Effector CD4-positive, alpha-beta T cell (primary cell): ENCODE measurements at places on chromosomes 3 and 15.

DNA sequence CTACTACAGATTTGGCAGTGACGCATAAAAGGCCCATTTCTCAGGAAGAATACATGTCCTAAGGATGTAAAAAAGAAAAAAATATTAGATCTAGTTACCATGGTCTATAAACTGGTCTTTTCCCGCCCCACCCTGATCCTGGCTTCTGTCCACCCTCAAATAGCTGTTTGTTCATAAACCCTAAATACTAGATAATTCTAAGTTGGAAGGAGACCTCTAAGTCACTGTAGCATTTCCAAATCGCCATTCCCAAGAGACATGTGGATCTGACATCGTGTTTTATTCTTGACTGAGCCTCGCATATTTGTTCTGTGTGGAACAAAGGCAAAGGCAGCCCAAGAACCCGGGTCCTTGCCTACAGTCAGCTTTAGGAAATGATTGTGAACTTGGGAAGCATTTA, 49.0 kb downstream of the LMCD1 start:
- DNase-seq: no peak

DNA sequence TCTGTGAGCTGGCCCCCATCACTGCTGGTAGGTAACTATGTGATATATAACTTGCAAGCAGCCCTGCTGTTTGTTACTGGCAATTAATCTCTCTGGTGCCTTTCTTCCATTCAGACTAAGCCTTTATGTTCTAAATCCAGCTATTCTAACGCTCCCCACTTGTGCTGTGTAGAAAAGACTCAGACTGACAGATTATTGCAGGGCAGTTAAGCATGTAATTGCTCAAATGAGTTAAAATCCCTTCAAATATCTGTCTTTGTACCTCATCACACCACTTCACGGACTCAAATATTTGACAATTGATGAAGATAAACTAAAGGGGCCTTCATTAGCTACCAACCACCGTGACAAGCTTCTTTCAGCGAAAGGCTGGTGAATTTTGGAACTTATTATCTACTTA, 416.2 kb downstream of the NR2F2 start:
- no peak for DNase-seq

DNA sequence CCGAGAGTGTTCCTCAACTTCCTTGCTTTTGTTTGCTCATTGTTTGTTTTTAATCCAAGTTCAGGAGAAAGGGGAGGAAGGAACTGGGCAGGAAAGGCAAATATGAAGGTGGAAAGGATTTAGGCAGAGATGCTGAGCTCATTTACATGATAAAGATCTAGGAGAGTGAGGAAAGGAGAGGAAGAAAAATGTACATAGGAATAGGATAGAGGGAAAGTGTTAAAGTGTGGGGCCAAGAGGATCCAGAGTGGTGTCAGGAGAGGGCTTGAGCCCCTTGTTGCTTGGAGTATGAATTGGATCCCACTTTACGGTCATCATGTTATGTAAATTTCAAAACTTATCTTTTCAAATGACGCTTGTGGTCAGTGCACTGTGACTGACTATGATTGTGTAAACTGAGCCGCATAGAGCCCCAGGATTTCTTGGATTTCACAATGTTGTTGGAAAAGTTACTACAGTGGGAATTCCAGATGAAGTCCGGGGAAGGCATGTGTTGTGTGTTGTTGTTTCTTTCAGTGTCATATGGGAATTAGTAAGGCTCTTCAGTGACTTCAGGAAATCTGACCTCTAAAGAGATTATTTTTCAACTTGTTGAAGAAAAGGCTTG, 15.0 kb upstream of the PLD1 start:
- no peak for DNase-seq

DNA sequence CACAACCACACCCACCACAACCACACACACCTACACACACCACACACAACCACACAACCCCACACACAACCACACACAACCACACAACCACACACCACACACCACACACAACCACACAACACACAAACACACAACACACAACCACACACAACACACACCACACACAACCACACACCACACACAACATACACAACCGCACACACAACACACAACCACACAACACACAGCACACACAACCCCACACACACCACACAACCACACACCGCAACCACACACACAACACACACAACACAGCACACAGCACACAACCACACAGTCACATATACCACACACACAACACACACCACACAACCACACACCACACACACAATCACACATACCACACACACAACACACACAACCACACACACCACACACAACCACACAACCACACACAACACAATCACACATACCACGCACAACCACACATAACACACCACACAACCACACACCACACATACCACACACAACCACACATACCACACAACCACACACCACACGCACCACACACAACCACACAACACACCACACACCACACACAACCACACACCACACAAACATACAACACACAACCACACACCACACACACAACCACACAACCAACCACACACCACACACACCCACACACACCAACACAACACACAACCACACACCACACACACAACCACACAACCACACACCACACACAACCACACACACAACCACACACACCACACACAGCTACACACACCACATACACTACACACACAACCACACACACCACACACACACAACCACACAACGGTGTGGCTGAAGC, 23.7 kb downstream of the CPN2 start:
- DNase-seq: no peak

GRCh38 chr3:66423791-66424190, 77.0 kb downstream of the LRIG1 start:
- DNase-seq: no peak

DNA sequence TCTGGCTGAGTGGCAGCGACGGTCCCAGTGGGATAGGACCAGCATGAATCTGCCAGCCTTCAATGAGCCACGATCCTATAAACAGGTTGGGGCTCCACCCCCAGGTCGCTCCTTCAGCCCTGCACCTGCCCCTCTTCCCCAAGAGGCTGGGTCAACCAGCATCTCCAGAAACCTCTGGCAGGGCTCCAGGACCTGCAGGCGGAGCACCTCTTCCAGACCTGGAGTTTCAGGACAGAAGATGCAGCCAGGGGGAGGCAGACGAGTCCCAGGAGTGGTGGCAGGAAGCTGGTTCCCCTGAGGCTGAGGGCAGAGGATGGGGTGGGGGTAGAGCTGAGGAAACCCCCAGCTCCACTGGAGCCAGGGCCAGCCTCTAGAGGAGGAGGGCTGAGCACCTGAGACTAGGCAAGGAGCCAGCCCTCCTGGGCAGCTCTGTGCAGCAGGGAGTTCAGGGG, at the start of gene PLA2G4D:
Gene PLA2G4D, minus strand, starts transcription at position 51 of the 452 bp plus-strand sequence. CDS start 103 bp downstream, outside the sequence.
- no peak for DNase-seq

DNA sequence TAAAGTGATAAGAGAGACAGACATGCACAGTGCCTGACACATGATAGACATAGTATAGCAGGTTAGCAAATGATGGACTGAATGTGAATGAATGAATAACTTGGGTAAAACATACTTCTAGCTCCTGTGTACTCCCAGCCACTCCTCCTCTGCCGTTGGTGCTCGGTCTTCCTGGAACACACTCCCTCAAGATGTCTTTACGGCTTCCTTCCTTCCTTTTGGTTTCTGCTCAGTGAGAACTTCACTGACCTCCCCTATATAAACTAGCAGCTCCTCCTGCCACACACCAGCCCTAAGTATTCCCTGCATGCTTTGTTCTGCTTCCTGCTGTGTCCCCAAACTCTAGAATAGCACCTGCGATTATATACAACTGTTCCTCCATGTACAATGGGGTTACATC, 50.2 kb downstream of the RAD54L2 start:
- no peak for DNase-seq

GRCh38 chr15:61459785-61460707, 230.9 kb upstream of the RORA start:
- DNase-seq: no peak

DNA sequence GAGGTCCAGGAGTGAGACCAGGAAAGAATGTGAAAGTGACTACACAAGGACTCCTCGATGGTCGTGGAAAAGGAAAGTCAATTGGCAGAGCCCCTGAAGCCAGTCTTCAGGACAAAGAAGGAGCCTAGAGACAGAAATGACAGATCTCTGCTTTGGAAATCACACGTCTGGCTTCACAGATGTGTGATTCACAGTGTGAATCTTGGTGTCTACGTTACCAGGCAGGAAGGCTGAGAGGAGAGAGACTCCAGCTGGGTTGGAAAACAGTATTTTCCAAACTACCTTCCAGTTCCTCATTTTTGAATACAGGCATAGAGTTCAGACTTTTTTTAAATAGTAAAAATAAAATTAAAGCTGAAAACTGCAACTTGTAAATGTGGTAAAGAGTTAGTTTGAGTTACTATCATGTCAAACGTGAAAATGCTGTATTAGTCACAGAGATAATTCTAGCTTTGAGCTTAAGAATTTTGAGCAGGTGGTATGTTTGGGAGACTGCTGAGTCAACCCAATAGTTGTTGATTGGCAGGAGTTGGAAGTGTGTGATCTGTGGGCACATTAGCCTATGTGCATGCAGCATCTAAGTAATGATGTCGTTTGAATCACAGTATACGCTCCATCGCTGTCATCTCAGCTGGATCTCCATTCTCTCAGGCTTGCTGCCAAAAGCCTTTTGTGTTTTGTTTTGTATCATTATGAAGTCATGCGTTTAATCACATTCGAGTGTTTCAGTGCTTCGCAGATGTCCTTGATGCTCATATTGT, 6.0 kb downstream of the CCR2 start:
- DNase-seq: no peak

DNA sequence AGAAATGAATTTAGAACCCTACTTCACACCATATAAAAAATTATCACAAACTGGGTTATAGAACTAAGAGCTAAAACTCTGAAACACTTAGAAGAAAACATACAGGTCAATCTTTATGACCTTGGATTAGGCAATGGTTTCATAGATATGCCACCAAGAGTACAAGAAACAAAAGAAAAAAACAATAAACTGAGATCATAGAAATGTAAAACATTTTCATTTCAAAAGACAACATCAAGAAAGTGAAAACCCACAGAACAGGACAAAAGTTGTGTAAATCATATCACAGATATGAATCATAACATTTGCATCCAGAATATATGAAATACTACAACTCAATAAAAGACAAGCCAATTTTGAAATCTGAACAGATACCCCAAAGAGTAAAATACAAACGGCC, 72.4 kb downstream of the TBL1XR1 start:
- no peak for DNase-seq

DNA sequence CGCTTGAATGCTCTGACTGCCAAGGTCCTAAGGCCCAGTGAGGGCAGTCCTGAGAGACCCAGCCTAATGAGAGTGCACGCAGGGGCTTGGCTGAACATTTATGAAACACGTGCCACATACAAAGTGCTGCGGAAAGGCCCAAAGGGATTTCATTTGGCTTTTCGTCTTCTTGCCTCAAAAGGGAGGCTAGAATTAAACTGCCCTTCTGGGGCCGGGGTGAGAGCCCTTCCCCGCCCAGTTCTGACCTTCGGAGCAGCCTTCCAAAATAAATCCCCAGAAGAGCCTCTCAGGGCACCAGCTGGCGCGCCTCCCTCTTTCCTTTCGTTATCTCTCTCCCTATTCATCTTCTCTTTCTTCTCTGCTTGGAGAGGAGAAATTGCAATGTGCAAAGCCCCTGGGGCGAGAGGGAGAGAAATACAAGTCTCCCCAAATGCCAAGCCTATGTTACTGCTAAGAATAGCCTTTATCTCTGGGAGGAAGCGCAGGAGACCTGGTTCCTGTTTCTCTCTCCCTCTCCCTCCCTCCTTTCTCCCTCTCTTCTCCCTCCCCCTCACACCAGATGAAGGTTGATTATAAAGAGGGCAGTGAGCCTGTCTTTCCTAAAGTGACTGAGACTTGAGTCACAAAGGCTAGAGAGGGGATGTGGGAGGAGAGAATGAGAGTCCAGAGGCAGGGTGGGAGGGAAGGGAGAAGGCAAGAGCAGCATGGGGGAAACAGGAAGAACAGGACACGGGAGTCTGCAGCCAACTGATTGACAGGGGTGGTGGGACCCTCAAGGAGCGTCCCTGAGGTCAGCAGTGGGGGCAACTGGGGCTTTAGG, 36.7 kb upstream of the NDUFB4 start:
- DNase-seq: no peak

- no peak for DNase-seq
Observed at GRCh38 chr3:43755516-43756200, 64.9 kb downstream of the ABHD5 start.

DNA sequence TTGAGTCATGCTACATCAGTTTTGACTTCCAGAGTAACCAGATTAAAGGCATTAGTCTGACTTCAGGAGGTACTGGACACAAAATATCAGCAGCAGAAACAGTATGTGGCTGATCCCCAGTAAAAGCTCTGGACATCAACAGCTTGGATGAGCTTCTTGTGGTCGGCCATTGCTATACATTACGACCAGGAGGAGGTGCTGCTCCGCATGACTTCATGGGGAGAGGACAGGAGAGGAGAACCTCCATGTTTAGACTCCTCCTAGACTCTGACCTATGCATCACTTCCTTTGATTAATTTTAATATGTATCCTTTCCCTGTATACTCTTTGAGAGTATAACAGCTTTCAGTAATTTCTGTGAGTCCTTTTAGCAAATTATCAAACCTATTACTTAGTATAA, 285.6 kb upstream of the ARHGEF26 start:
- no peak for DNase-seq

GRCh38 chr15:52559575-52559974, 9.3 kb downstream of the ARPP19 start:
- DNase-seq: no peak

GRCh38 chr3:19013879-19014278, 134.4 kb upstream of the KCNH8 start:
- DNase-seq: no peak
